ENCODE measurements at places on chromosomes 1 and 21.

GRCh38 chr1:247345881-247346280 lies 14.2 kb upstream of the ZNF496 start:
- no peak for DNase-seq

DNA sequence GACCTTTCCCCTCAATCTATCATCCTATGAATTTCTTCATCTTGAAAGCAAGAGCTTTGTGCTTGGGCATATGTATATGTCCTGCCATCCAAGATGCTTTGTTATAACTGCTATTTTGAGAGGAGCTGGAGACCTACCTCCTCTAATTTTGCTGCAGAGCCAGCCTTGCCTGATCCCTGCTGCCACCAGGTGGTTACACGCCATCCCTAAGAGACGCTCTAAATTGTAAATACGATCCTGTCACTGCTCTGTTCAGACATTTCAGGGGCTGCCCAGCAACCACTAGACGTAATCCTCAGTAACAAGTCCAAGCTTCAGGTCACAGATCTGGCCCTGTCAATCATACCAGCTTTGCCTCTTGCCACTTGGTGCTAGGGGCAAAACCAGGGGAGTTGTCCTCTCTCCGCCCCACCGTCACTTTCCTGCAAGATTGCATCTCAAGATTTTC lies 32.9 kb downstream of the GPA33 start:
- DNase-seq = peak; percentile 59

- DNase-seq = no peak
Observed at GRCh38 chr1:156073110-156073687, 9.1 kb downstream of the MEX3A start.

DNA sequence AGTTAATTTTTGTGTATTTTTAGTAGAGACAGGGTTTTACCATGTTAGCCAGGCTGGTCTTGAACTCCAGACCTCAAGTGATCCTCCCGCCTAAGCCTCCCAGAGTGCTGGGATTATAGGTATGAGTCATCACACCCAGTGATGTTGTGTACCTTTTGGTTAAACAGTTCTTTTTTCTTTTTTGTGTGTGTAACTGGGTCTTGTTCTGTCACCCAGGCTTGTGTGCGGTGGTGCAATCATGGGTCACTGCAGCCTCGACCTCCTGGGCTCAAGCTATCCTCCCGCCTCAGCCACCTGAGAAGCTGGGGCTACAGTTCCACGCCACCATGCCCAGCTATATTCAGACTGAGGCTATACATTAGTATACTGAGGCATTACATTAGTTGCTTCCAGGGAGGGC lies 37.8 kb downstream of the GABPB2 start:
- peak; percentile 36 for DNase-seq

- DNase-seq = no peak
Observed at GRCh38 chr21:36703626-36704280, 4.8 kb downstream of the SIM2 start.

- no peak for DNase-seq
Observed at GRCh38 chr1:1068517-1069055, 5.5 kb downstream of the RNF223 start.

GRCh38 chr1:36964830-36965229 lies 69.5 kb downstream of the GRIK3 start:
- DNase-seq = no peak

GRCh38 chr1:34781071-34781843 lies at the start of gene GJB3:
Gene GJB3 (plus strand): TSS chr1:34781214. CDS start chr1:34784763, 3,549 bp downstream.
- peak; percentile 8 for DNase-seq

DNA sequence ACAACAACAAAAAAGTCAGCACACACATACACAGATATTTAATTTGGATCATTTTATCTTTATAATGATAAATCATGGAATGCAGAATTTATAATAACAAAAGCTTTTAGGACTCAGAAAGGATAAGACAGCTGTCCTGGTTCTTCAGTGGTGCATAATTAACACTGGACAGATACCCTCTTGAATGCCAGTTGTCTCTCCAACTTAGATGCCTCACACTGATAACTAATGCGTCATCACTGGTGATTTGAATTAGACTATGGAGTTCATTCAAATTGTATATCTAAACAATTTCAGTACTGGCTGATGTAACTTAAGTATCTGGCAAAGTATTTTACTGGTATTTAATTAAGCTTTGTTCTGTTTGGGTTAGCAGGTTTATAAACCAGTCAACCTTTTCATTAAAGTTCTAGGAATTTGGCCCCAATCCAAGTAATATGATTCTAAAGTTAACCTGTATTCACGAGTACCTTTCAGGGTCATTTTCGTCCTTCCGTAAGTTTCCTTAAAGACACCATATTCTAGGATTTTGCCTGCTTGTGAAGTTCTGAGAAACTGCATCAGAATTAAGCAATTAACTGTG lies 1199.5 kb upstream of the TMPRSS15 start:
- DNase-seq = no peak

DNA sequence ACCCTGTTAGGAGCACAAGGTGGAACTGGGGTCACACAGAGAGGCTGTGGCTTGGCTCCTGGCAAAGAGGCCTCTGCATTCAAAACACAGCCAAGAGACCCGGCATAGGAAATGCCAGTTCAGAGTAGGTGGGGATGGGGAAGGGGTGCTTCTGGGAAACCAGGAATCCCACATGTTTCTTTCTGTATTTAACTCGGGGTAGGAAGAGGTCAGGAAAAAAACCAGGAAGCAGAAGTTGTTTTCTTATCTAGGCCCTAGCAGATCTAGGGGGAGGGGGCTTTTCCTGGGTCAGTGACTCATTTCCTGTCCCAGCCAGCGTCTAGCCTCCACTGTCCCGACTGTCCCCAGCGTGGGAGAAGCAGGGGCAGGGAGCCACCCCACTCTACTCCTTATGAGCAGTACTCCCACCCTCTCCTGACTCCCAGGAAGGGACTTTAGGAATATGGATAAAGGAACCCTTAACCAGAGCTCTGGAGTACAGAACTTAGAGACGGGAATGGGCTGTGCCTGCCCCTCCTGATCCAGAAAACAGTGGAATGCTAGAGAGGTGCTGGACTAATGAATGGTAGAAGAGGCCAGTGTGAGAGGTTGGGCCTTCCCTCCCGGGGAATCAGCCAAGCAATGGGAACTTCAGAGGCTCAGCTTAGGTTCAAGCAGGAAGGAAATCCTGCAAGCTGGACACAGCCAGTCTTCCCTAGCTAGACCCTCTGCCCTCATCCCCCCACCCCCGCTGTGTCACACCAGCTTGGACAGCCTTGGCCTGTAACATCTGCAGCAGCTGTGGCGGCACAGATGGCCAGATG lies 5.7 kb downstream of the FHL3 start:
- peak; percentile 88 for DNase-seq

DNA sequence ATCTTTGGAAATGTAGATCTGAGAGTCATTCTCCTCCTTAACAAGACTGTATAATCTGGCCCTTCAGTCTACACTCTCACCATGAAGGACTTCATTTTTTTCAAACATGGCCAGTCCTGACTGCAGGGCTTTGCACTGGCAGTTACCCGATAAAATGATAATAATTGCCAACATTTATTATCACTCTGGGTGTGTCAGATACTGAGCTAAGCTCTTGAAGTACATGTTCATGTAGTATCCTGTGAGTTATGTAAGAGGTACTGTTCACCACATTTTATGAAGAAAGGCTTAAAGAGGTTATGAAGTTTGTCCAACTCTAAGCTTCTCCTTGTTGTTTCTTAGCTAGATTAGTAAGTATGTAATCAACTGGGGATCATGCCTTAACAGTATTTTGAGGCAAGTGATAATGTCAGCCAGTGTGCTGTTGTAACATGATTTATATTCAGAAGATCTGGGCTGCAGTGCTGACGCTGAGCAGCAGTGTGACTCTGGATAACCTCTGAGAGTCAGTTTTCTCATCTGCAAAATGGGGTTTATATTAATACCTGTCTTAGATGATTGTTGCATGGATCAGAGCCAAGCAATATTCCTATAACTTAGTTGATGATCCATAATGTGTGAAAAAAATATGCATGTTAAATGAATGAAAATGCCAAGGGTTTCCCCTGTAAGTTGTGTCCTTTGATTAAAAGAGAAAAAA lies 42.1 kb upstream of the LEPR start:
- DNase-seq = no peak

DNA sequence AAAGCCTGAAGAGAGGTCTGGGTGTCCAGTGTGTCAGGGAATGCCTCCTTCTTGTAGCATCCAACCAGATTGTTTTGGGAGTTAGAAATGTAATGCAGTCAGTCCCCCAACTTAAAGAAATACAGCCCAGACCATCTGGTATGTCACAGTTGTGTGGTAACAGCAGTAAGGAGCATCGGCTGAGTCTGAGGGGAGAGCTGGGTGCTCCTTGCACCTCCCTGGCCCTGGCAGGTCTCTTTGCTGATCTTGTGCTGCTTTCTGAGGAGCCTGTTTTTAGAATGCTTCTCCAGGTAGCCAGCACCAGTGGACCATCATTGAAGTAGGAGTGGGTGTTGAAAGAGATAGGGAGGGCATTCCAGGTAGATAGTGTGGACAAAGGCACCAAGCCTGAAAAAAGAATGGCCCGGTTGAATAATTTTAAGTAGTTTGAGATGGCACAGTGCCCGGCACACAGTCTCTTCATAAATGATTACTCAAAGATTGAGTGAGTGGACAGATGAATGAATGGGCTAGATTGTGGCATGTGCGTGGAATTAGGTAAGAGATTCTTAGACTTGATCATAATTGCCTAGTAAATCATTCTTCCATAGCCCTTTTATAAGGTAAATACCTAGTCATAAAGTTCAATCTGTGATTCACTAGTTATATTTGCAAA lies 46.5 kb downstream of the LAMC1 start:
- peak; percentile 7 for DNase-seq

- peak; percentile 66 for DNase-seq
Observed at GRCh38 chr1:157105988-157106812, 6.6 kb upstream of the ETV3L start.

GRCh38 chr21:21084179-21084578 lies 86.0 kb downstream of the NCAM2 start:
- DNase-seq = no peak

DNA sequence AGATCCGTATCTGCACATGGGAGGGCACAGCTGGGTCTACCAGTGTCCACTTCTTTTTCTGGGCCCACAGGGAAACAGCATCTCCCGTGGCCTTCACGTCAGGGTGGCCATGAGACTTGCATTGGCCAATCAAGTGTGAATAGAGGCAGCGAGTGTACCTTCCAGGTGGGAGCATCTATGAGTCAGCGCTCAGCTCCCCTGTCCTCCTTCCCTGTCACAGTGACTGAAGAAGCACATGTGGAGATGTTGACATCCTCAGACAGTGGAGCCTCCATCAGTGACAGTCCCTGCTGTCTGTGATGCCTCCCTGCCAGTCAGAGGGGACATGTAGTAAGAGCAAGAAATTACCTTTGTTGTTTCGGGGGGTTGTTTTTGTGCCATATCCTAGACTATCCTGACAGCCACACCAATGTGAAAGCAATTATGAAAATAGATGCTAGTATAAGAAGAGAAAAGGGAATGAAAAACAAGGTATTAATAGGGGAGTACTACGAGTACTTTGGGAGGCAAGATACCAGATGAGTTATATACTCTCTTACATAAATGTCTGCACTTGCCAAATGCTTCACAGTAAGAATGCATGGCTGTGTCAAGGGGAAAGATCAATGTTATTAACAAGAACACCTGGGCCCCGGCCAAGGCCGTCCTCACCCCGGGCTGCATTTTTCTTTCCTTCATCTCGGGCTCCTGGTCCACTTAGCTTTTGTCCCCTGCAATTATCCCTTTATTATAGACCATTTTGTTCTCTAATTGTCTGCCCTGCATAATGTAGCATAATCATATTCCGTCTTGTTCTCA lies 86.0 kb downstream of the MATN1 start:
- no peak for DNase-seq

Measured in NB4 (cell line).